ENCODE measurements at places on chromosomes 1 and 21. TPM values are rescaled to one million over a fixed set of nuclear protein-coding genes. Genes with fewer than 3 reads are reported as not detected.

The KCNK1 gene
- not detected for total RNA-seq

The GPR25 gene
- total RNA-seq, result 1.3 TPM

The CPT2 gene
- 19.9 TPM for total RNA-seq

The KISS1 gene
- not detected for total RNA-seq

The OR2M2 gene
- total RNA-seq, result not detected

The RHD gene
- not detected for total RNA-seq

The GPR37L1 gene
- not detected for total RNA-seq

The HSF2BP gene
- 0.31 TPM for total RNA-seq

The HMCN1 gene
- under 0.01 TPM for total RNA-seq

The NEXN gene
- total RNA-seq, result 0.54 TPM

The LHX8 gene
- total RNA-seq, result not detected

The PER3 gene
- total RNA-seq, result 10.4 TPM

The IGSF3 gene
- total RNA-seq, result not detected

The FCRL1 gene
- total RNA-seq, result 10.7 TPM

The PRR9 gene
- not detected for total RNA-seq

The RGSL1 gene
- not detected for total RNA-seq

The ABCD3 gene
- total RNA-seq, result 20.1 TPM

The NHLH2 gene
- not detected for total RNA-seq

The HOOK1 gene
- 25.7 TPM for total RNA-seq

The PTPN7 gene
- 244 TPM for total RNA-seq

The KIF26B gene
- not detected for total RNA-seq

The KCNE2 gene
- 0.51 TPM for total RNA-seq

The ICOSLG gene
- 11.7 TPM for total RNA-seq

The LGR6 gene
- 5.8 TPM for total RNA-seq

The TMPRSS3 gene
- total RNA-seq, result 1.5 TPM

The BCAR3 gene
- 0.89 TPM for total RNA-seq

The FAM3B gene
- total RNA-seq, result not detected

The ABCA4 gene
- not detected for total RNA-seq

The EPHA10 gene
- total RNA-seq, result not detected

The DPT gene
- total RNA-seq, result not detected

The TEX38 gene
- not detected for total RNA-seq

The ASAP3 gene
- 0.12 TPM for total RNA-seq

The TNNT2 gene
- total RNA-seq, result not detected

The BNIPL gene
- total RNA-seq, result 0.37 TPM

The ADSS2 gene
- 55.9 TPM for total RNA-seq

The CLEC20A gene
- total RNA-seq, result not detected

The TSTD1 gene
- total RNA-seq, result 84.0 TPM

The AK5 gene
- total RNA-seq, result 24.8 TPM

The IL19 gene
- not detected for total RNA-seq

The SYDE2 gene
- 9.1 TPM for total RNA-seq

The GCSAML gene
- total RNA-seq, result 0.08 TPM

The MAD2L2 gene
- total RNA-seq, result 30.1 TPM

The TMEM125 gene
- not detected for total RNA-seq

The MCOLN3 gene
- total RNA-seq, result 0.95 TPM

The KRTAP12-2 gene
- not detected for total RNA-seq

The SYT2 gene
- not detected for total RNA-seq

The ELF3 gene
- total RNA-seq, result 2.8 TPM

The ANGPTL1 gene
- total RNA-seq, result not detected

The THEM5 gene
- total RNA-seq, result not detected

The SLC37A1 gene
- total RNA-seq, result 15.1 TPM
